ENCODE measurements at places on chromosomes 2 and 18.

DNA sequence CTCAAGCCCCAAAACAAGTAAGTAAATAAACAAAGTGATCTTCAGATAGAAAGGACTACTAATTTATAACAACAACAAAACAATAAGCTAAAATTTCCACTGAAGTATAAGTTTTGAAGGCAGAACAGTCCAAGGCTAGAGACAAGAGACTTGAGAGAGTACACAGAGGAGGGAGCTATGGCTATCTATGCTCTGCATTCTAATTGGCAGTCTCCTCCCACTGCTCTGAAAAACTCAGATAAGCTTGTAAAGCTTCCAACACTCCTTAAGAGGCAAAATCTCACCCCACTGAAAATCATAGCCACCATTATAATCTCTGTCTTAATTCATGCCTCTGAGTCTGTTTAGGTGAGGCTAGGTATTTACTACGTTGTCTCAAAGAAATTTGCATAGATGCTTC lies 714.6 kb upstream of the LRATD1 start:
- DNase-seq: no peak

DNA sequence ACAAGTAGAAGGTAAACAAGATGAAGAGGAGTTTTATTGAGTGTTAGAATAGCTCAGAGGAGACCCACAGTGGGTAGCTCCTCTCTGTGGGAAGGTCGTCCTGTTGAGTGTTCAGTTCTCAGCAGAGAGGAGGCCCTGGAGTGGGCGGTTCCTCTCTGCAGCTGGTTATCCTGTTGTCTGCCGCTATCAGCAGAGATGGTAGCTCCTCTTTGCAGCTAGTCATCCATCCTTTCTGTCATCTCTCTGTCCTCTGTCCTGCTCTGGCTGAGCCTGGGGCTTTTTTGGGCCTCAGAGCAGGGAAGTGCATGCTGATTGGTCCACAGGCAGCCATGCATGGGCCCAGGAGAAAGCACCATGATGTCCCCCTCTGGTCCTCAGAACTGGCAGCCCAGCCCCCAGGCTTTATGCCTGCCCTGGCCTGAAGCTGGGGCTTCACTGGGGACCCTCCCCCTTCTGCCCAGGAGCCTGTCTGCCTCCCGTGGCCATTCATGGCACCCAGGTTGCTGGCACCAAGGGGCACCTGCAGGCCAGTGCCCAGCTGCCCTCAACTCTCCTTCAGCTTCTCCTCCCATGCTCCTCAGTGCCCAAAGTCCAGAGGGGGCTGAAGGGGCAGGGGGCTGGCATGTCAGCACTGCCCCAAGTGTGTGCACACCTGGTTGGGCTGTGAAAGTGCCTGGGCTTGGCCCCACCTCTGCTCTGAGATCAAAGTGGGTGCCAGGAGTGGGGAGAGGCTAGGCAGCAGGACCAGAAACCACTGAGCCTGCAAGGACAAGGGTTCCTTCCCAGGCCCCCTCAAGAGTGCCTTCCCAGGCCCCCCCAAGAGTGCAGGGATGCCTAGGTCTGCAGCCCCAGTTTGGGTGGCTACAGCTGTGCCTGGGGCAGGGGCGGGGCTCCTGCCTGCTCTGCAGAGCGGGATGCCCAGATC lies 98.7 kb downstream of the TWIST2 start:
- no peak for DNase-seq

DNA sequence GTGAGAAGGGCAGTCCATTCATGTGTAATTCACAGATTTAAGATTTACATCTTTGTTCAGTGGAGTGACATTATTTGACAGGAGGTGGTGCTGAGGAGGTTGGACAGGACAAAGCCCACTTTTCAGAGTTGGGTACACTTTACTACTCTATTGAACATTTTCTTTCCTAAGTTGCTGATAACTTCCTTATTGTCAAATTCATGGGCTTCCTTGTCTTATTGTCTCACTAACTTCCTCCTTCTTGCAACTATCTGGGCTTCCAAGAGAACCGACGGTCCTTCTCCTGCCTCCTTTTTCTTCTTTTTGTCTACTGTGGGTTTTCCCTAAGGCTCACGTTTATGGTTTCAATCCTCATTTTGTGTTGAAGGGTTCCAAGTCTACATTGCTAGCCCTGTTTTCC lies 67.7 kb upstream of the DNMT3A start:
- DNase-seq: no peak

GRCh38 chr2:218999021-218999880 lies 6.0 kb upstream of the CRYBA2 start:
- no peak for DNase-seq

- no peak for DNase-seq
These were observed 839.9 kb downstream of the BCL11A start for GRCh38 chr2:59713577-59713976.

DNA sequence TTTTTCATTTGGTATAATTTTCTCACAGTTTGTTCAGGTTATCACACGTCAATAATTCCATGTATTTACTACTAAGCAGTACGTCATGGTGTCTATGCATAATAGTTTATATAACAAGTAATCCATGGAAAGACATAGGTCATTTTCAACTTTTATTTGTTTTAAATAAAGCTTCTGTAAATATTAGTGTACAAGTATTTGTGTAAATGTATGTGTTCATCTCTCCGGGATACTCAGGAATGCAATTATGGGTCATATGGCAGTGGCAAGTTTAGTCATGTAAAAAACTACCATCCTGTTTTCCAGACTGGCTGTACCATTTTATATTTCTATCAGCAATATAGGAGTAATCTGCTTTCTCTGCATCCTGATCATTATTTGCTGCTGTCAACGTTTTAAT lies 231.1 kb upstream of the ZNF804A start:
- DNase-seq: no peak

DNA sequence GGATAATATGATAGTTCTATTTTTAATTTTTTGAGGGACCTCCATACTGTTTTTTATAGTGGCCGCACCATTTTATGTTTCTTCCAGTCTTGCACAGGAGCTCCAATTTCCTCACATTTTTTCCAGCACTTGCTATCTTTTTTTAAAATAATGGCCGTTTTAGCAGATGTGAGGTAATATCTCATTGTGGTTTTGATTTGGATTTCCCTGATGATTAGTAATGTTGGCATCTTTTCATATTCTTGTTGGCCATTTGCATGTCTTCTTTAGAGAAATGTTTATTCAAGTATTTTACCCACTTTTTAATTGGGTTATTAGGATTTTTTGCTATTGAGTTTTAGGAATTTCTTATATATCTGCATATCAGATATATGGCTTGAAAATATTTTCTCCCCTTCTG lies 29.9 kb upstream of the NAPG start:
- no peak for DNase-seq

- no peak for DNase-seq
These were observed 21.4 kb downstream of the DRC1 start for GRCh38 chr2:26422947-26423629.

GRCh38 chr2:134301099-134301927 lies 47.4 kb downstream of the MGAT5 start:
- no peak for DNase-seq
